Neural progenitor cell (in vitro differentiated cells): ENCODE measurements at places on chromosomes 3 and 15.

DNA sequence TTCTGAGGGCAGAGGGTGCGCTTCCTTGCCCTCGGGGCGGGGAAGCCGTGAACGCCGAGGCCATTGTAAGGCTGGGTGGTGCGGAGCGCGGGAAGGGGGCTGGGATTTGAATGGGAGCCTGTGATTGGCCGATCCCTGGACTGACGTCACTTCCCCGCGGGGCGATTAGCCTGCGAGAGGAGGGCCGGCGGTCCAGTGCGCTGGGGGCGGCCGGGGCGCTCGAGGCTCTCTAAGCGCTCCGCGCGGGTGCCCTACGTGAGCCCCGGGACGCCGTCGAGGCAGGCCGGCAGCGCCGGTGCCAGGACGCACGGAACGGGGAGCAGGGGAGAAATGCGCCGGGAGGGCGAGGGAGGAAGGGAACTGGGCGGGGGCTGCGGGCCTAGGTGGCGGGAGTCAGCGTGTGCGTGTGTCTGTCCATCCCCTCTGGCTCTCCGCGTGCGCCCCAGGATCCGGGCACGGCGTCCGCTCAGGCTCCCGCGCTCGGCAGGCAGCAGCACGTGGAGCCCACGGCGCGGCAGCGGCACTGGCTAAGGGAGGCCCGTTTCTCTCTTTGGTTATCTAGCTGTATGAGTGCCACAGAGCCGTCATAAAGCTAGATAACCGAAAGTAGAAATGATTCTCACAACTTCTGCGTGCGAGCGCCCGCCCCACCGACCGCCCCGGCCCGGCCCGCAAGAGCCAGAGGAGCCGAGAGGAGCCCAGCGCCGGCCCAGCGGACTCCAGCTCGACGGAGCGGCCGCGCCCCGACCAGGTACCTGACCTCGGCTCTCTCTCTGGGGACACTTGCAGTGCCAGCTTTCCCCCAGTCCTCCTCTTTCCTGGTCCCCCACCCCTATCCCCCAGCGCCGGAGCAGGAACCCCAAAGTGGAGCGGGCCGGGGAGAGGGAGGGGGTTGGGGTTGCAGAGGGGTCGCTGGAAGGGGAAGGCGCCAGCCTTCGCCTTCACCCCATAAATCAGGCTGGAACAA, 33.1 kb upstream of the POLG start:
- peak; percentile 80 for DNase-seq

DNA sequence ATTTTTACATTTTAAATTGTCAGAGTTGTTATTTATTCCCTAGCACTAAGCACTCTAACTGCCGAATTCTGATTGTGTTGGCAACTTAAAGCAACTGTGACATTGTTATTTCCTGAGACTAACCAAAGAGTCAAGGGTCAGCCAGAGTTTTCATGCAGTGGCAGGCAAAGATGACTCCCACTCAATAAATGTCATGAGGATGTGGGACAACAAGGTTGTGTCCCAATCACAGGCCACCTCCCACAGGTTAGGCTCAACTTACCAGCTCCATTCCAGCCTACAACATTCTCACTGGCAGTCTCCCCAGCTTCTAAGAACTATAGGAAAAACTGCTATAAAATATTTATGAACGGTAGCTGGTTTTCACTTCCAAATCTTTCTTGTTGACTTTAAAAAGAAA, 80.1 kb downstream of the RSL24D1 start:
- no peak for DNase-seq

GRCh38 chr3:129038121-129038855, 22.3 kb upstream of the GP9 start:
- DNase-seq: no peak

DNA sequence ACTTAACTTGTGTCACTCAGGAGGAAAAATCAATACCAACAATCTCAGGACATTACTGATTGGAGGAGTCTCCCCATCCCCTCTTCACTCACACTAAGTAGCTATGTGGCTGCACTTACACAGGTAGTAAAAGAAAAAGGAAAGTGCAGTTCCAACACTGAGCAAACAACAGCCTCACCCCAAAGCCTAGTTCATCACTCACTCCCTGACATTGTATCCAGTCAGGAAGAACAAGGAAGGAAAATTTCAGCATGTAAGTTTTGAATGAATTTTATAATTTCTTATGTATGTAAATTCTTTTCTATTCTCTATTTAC, 273.4 kb downstream of the IGSF11 start:
- no peak for DNase-seq

DNA sequence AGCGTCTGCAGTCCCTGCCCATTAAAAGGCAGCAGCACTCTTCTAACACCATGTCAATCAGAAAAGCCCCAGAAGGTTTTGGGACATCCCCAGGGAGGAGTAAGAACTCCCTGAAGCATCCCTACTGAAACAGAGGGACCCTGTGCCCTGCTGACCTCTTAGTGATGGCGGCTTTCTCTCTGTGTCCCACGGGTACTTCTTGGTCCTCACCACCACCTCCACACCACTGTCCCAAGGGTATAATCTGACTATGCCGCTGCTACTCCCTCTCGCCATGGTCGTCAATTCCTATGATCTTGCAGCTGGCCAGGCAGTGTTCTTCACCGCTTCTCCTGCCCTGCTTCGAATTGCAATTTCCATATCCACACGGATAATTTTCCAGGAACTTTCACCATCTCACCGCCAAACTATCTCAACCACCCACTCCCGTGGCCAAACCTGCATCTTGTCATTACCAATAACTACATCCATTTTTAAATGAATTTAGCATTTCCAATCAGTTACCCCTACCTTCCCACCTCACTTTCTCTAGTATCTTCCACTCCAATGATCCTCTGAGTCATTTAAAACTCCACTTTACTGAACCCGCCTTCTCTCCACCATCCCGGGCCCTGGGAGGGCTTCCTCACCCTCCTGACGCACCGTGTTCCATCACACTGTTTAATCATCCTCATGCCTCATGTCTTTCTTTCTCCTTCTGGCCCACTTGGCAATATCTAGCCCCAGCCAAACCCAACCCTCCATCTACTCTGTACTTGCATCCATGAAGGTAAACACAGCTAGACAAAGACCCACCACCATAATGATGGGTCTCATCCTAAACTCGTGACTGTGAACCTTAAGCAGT, 23.7 kb downstream of the PRR23E start:
- DNase-seq: no peak

DNA sequence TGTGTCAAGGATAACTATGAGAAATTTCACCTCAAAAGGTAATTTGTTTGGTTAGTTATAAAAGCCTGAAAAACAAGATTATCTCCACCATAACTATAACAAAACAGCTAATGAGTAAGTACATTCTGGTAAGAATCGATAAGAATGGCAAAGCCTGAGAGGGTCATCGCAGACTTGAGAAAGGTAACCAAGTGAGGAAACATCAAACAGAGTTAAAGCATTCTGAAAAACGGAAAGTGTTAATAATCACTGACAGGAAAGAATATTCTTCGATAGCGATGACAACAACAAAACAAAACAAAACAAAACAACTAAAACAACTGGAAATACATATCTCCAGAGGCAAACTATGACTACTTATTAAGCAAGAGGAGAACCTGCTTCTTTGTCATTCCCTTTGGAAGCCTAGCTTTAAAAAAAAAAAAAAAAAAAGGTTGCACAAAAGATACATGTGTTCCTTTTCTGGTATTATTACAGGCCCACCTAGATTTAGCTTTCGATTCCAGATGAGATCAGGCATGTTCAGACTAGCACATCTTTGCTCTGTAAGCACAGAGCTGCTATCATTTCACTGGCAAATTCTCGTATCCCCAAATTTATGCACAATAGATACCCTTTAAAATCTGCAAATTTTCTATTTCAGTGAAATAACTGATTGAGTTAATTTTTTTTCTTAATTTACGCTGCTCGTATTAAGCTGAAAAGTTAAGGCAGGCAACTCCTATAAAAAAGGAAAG, 155.6 kb downstream of the TIGIT start:
- DNase-seq: no peak

- no peak for DNase-seq
Observed at GRCh38 chr15:81852411-81853149, 193.2 kb downstream of the MEX3B start.

GRCh38 chr15:96053781-96054428, 276.6 kb upstream of the NR2F2 start:
- peak; percentile 67 for DNase-seq

GRCh38 chr3:4207672-4208071, 95.5 kb upstream of the SETMAR start:
- no peak for DNase-seq

DNA sequence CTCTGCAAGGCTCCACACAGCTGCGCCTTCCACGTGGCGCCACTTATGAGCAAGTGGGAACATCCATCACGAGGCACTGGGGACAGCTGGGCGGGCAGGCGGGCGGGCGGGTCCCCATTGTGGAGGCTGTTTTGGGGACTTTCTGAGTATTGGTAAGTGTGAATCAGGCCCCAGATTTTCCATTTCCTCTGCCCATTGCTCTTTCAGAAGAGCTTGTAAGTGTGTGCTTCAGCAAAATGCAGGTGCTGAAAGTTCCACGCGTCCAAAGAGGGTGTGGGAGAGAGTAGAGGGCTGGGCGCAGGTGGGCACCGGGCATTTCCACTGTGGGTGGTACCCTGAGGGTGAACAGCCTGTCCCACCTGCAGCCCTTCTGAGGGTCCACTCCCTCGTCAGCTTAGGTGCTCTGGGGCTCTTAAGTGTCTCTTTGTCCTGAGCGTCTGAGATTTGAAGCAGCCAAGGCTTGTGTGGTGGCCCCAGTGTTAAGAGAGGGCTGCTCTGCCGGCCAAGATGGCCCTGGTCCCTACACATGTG, 177.1 kb downstream of the RPLP1 start:
- DNase-seq: no peak
